ENCODE measurements at places on chromosomes 5 and 9. TPM values are rescaled to one million over a fixed set of nuclear protein-coding genes. Genes with fewer than 3 reads are reported as not detected.

The ATP6V0E1 gene
- 91.3 TPM for total RNA-seq

The MUSK gene
- 8.4 TPM for total RNA-seq

The ORM2 gene
- not detected for total RNA-seq

The MGAT4B gene
- total RNA-seq, result 32.4 TPM

The PLAC8L1 gene
- total RNA-seq, result not detected

The RPL12 gene
- 1,305 TPM for total RNA-seq

The CBY3 gene
- not detected for total RNA-seq

The NPR3 gene
- total RNA-seq, result 9.9 TPM

The ANKRD20A1 gene
- not detected for total RNA-seq

The TPM2 gene
- 4,180 TPM for total RNA-seq
